ENCODE measurements at places on chromosomes 6 and 20.

DNA sequence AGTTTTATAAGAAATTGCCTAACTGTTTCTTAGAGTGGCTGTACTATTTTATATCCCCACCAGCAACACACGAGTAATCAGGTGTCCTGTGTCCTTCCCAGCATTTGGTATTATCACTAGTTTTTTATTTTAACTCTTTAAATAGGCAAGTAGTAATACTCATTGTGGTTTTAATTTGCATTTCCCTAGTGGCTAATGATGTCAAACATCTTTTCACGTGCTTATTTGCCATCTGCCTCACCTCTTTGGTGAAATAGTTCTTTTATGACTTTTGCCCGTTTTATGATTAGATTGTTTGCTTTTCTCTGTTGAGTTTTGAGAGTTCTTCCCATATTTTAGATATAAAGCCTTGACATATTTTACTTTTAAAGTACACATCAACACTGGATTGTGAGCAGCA, 57.8 kb downstream of the GCLC start:
- DNase-seq, result no peak

GRCh38 chr20:63829945-63830835, 874 bp downstream of the ZBTB46 start:
- DNase-seq, result no peak

GRCh38 chr6:159758031-159759001, 3.5 kb upstream of the ACAT2 start:
- DNase-seq, result no peak

DNA sequence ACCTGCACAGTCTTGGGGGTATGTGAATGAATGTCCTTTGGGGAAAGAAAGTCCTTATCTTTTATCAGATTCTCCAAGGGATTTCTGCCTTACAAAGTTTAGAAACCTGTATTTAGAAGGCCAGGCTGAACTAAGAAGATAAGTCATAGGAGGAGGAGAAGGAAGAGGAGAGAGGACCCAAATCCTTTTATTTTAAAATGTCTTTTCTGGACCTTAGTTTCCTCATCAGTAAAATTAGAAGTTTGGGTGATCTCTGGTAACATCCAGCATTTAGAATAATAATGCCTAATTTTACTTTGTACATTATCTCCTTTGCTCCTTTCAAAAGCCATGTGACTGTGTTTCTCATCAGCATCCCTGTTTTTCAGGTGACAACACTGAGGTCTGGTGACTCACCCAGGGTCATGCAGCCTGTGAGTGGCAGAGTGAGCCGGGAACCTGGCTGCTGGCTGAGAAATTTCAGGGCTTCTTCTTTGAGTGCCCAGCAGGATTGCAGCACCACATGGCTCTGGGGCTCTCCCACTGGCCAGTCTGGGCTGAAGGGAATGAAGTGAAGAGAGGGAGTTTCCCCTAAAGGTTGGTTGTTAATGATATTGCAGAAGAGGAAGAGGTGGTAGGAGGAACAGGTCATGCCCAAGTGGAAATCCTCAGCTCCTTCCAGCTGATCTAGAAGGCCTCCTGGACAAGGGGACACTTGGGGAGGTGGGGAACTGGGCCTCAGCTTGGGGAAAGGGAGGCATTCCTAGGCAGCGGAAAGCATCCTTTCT, 34.0 kb downstream of the VEGFA start:
- no peak for DNase-seq
